ENCODE measurements at places on chromosomes 6 and 20. TPM values are rescaled to one million over a fixed set of nuclear protein-coding genes. Genes with fewer than 3 reads are reported as not detected.

CENPQ gene
- 5.9 TPM for polyA plus RNA-seq

NUDT3 gene
- 13.0 TPM for polyA plus RNA-seq

LKAAEAR1 gene
- polyA plus RNA-seq, result 0.15 TPM

PPP1R16B gene
- polyA plus RNA-seq, result not detected

LGSN gene
- polyA plus RNA-seq, result not detected

ABHD16B gene
- polyA plus RNA-seq, result not detected

DEK gene
- 48.1 TPM for polyA plus RNA-seq

SLC4A11 gene
- polyA plus RNA-seq, result 6.9 TPM

RARS2 gene
- polyA plus RNA-seq, result 9.2 TPM

PRR18 gene
- polyA plus RNA-seq, result 0.01 TPM

LINC00237 gene
- polyA plus RNA-seq, result not detected

PANK2 gene
- 19.8 TPM for polyA plus RNA-seq

BTNL2 gene
- not detected for polyA plus RNA-seq
